ENCODE measurements at places on chromosomes 7 and 10.

DNA sequence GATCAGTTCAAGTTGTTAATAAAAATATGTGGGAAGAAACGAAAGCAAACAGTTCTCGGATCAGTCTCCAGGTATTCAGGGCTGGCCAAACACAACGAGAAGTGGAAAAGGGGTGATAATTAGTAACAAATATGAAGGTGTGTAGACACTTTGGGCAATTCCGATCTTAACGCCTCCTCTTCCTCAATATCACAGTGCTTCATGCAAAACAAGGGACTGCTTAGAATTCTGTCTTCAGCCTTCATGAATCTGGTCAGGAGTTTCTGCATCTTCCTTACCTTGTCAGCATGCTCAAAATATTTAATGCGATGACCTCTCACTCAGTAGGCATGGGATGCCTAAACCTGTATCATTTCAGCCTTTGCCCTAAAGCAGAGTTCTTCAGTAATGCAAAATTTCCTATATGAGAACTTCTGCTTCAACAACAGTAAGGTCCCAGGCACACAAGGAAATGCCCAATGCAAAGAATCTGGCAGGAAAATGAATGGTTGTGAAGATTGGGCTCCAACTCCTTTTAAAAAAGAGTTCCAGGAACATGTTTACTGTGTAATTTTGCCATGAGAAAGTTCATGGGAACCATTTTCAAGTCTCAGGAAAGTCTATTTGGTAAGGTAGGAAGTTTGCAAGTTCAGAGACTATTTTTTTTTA is 23.4 kb upstream of the VAX1 start:
- no peak for DNase-seq

- DNase-seq: no peak
Observed at GRCh38 chr7:156534925-156535324, 105.6 kb upstream of the RNF32 start.

GRCh38 chr7:7151865-7152264 is 30.5 kb upstream of the C1GALT1 start:
- peak; percentile 14 for DNase-seq

GRCh38 chr10:120012131-120012400 is 119.5 kb downstream of the SEC23IP start:
- DNase-seq: no peak

DNA sequence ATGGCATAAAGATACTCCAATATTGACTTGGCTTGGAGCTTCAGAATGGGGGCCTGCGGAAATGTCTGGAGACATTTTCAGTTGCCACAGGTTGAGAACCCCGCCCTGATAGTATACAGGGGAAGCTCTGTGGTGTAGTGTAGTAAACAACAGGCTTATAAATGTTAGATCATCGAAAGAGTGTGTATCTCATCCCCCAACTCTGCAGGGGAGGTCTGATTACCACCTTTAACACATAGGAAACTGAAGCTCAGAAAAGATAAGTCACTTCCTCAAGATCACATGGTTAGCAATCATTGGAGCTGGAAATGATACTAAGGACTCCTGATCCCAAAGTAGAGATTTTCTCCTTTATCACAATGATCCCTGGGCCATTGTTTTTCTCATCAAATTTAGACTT is 144.5 kb upstream of the BMPER start:
- DNase-seq: peak; percentile 1

DNA sequence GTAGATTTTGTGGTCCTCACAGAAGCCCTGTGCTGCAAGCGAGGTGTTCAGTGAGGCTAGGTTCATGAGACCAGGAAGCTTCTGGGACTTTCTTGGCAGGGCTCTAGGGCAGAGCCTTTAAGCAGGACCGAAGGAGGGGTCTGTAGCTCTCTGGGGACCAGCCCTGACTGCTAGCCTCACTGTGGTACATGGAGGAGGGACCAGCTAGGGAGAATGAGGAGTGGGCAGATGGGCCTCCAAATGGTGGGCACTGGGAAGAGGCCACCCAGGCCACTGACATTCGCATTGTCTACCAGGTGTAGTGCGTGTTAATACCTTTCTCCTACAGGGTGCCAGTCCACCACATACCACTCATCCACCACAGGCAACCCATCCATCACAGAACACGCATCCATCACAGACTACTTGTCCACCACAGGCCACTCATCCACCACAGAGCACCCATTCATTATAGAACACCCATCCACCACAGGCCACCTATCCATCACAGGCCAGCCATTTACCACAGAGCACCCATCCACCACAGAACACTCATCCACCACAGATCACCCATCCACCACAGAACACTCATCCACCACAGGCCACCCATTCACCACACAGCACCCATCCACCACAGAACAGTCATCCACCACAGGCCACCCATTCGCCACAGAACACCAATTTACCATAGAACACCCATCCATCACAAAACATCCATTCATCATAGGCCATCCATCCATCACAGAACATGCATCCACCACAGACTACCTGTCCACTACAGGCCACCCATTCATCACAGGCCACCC is 31.6 kb upstream of the ZNF488 start:
- DNase-seq: no peak

DNA sequence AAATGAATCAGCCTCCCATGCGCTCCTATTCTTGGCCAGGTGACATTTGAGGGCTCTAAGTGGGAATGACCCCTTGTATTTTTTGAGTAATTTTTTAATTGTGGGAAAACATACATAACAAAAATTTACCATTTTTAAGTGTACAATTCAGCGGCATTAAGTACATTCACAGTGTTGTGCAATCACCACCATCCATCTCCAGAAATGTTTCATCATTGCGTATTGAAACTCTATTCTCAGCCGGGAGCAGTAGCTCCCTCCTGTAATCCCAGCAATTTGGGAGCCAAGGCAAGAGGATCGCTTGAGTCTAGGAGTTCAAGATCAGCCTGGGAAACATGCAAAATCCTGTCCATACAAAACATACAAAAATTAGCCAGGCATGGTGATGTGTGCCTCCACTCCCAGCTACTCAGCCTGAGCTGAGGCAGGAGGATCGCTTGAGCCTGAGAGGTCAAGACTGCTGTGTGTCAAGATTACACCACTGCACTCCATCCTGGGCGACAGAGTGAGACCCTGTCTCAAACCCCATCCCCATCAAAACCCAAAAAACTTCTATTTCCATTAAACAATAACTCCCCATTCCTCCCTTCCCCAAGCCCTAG is 2.5 kb downstream of the ANTXRL start:
- DNase-seq: no peak

DNA sequence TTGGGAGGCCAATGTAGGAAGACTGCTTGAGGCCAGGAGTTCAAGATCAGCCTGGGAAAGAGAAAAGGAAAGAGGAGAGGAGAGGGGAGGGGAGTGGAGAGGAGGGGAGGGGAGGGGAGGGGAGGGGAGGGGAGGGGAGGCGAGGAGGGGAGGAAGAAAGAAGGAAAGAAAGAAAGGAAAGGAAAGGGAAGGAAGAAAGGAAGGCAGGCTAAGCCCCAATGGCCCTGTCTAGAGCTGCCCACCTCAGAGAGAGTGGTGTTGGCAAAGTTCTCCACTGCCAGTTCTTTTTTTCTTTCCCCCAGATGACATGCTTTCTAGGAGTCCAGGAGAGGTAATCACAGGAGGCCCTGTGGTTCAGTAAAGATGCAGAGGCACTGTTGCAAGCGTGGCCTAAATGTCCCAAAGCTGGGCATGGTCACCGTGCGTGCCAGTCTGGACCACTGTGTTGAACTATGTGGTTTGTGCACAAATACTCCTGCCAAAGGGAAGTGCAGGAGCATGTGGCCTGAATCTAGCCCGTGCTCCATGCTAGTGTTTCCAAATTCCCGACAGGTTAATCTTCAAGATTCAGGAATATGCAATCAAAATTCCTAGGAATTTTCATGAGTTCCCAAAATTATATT is 39.7 kb downstream of the ODAD2 start:
- DNase-seq: no peak

GRCh38 chr7:77362905-77363304 is 53.2 kb downstream of the GSAP start:
- peak; percentile 64 for DNase-seq

DNA sequence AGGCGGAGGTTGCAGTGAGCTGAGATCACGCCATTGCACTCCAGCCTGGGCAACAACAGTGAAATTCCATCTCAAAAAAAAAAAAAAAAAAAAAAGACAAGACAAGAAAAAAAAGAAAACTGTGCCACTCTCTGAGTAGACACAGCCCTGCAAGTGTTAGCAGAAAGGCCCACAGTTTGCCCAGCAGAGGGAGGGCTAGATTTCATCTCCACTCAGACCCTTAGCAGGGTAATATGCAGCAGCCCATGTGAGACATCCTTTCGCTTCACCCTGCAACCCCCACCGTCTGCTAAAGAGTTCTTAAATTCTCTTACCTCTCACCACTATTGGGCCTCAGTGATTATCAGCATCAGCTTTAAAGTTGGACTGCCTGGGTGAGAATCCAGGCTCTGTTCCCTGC is 38.2 kb downstream of the CTNNA3 start:
- DNase-seq: no peak

DNA sequence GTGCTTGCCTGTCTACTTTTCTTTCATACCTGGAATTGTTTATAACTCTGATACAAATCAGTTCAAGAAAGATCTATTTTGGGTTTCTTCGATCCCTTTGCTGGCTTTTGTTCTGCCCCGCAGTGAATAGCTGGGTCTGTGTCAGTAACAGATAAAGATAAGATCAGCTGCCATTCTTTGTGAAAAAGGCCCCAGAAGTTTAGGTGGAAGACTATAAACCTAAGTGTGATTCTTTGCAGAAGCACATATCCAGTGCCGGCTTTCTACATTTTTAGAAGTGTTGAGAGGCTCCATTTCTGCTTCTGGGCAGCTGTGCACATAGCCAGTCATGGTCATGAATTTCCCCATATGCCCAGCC is 686.4 kb upstream of the C7orf33 start:
- DNase-seq: no peak

GRCh38 chr10:60463746-60464145 is 74.1 kb upstream of the ANK3 start:
- DNase-seq: no peak

GRCh38 chr7:121366852-121367431 is 29.2 kb downstream of the FAM3C start:
- DNase-seq: peak; percentile 42

- DNase-seq: no peak
Observed at GRCh38 chr7:151724920-151725584, 151.9 kb downstream of the PRKAG2 start.

DNA sequence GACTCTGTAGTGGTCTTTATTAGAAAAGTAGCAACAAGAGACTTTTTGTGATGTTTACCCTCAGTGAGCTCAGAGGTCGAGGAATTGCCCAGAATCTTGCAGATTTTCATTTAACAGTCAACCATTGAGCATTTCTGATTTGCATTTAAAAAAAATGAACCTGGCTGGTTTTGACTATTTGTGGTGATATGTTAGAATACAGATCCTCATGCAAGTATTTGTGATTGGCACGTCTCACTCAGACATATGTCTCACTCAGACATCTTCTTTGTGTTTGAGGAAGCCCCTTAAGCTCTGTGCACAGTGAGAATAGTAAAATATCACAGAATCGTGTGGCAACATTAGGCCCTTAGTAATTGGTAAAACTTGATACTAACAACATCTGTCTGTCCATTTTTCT is 113.2 kb downstream of the SND1 start:
- DNase-seq: no peak

GRCh38 chr7:55517936-55518689 is 54.2 kb downstream of the VOPP1 start:
- DNase-seq: no peak

DNA sequence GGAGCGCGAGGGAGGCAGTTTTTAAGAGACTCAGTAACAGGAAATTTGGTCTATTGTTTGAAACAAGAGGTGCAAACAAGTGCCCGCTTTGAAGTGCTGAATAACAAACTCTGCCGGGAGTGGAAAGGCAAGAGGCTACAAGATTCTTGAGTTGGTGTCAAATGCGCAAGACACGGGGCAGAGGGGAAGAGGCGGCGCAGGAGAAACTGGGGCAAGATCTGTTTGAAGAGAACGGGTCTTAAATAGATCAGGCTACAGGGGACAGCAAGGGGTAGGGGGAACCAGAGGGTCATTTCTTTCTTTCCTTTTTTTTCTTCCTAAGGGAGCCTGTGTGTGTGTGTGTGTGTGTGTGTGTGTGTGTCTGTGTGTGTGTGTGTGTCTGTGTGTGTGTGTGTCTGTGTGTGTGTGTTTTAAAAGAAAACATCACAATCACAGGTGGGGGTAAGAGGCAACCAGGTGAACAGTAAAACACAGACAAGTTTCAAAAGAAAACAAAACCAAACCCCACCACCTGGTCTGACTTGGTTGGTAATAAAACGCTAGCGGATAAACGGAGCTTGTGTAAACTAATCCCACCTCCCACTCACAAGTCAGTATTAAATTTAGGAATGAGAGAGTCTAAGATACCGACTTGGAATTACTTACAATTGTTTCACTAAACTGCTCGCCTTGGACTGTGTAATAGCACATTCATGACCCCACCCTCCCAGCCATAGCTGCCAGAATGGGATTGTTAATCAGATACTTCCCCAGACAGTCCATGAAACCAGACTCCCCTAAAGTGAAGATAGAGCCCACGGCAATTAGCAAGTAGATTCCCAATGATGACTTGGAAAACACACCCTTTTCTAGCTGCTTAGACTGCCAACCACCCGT is 13.1 kb upstream of the CUX1 start:
- no peak for DNase-seq

DNA sequence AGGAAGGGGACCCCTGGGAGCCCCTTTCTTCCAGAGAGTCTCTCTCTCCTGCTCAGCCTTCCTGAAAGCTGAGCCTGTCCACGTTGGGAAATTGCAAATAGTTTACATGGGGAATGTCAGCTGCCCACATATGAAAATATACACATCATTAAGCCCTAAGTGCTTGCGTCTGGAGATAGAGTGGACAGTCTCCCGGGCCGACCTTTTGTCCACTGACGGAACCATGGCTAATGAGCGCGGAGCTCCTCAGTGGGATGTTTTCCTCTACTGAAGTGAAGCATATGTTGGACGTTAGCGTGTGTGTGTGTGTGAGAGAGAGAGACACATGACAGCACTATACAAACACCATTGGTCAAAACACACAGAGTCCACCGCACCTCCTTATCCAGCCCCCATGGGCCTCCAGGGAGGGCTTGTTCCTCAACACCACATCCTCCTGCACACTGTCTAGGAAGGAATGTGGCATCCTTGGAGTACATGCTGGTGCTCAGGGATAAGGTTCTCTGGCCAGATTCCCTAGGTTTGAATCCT is 128.4 kb downstream of the RGS10 start:
- DNase-seq: no peak

- no peak for DNase-seq
Observed at GRCh38 chr7:130622866-130623265, 45.7 kb downstream of the COPG2 start.

GRCh38 chr10:126806498-126806897 is 98.7 kb upstream of the DOCK1 start:
- DNase-seq: no peak
